ENCODE measurements at places on chromosomes 7 and 10.

DNA sequence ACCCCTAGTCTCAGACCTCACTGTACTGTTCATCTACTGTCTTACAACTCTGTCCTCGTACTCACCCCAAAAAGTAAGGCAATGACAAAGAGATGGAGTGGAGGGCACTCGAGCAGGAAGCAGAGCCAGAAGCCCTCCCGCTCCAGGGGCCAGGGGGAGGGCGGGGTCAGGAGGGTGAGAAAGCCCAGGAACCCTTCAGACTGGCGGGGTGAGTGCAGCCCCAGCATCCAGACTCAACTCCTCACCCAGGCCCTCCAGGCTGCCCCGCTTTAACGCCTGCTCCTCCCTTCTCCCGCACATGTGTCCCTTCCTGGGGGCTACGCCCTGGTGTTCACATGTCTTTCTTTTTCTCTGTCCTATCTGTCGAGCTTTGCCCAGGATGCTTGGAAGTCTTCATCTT, 66.1 kb downstream of the CALML3 start:
- DNase-seq = no peak

DNA sequence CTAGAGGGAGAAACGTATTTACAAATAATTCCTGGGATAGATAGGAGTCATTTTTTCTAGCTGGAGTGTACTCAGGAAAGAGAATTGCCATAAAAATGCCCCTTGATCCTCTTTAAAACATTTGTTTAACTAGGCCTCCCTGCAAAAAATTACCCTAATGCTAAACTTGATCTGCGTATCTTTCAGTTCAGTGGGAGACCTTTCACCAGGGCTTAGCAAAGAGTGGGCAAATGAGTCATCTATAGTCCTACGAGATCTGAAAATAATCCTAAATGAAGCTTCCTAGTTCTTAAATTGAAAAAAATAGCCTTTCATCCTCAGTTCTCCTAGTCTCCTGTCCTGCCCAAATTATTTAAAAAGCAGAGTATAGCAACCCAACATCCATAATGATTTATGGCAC, 198.6 kb upstream of the FRMD4A start:
- DNase-seq = no peak

DNA sequence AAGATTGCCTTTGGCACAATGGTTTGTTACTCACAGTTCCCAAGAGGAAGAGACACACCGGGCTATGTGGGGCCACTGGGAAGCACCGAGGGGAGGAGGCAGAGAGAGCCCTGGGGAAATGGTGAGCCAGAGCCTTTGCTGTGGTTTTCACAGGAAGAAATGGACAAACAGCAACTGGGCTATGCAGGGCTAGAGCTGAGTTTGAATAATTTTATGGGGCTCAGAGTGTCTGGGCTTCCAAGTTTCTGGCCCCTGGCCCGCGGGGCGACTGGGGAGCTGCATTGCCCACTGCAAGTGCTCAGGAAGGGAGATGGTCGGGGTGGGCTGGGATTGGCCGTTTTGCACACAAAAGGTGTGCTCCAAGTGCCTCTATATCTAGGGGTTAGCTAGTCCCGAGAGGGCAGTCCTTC, 92.6 kb downstream of the CHST15 start:
- DNase-seq = no peak

GRCh38 chr10:112649006-112649821, 202.2 kb downstream of the VTI1A start:
- DNase-seq = no peak

DNA sequence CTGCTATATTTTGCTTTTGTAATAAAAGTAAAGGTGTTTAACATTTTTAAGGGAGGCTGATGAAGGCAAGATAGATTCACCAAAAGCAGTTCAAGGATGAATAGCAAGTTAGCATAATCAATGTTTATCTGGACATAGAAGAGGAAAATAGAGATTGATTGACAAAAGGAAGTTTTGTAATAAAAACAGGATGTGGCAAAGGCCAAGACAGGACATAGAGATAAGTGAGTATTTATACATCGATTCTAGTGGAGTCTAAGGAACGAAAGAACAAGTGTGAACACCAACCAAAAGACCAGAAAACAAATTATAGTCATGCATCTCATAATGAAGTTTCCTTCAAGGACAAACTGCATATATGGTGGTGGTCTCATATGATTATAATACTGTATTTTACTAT, 123.8 kb downstream of the CCDC71L start:
- DNase-seq = no peak

DNA sequence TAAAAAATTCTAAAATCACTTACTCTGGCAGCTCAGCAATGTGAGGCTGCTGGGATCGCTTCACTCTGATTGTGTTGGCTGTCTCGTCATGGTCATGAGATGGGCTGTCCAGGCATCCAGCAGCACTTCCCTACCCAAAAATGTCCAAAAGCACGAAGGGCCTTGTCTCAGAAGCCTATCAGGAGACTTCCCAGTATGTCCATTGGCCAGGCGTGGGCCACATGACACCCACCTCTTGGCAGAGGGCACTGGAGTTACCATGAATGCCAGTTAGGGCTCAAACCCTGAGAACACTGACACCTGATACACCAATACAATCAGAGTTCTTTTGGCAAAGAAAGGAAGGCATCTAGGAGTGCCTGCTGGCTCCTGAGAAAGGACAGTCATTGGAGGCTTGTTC, 27.0 kb upstream of the GLI3 start:
- DNase-seq = no peak

- no peak for DNase-seq
Observed at GRCh38 chr10:70664702-70665195, 7.6 kb upstream of the ADAMTS14 start.

GRCh38 chr7:15400440-15400839, 161.4 kb downstream of the AGMO start:
- no peak for DNase-seq

DNA sequence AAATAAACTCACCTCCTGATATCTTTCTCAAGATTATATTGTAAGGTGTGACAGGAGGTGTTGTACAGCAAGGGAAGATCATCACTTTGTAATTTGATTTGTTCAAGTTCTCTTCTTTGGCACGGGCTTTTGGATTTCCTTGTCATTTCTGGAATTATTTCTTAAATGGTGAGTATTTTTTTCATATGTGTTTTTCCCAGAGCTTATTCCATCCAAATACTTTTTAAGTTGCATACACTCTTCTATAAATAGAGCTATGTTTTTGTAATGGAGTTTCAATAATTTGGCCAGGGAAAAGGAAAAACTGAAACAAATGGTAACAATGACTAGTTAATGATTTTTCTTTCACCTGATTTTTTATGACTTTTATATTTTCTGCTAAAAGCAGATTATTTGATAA, 92.5 kb downstream of the CFAP58 start:
- no peak for DNase-seq

GRCh38 chr7:79555571-79555970, 102.1 kb upstream of the MAGI2 start:
- no peak for DNase-seq

GRCh38 chr10:11256896-11257295, 239.2 kb downstream of the CELF2 start:
- no peak for DNase-seq

GRCh38 chr10:110311357-110311949, 6.7 kb upstream of the SMNDC1 start:
- no peak for DNase-seq

DNA sequence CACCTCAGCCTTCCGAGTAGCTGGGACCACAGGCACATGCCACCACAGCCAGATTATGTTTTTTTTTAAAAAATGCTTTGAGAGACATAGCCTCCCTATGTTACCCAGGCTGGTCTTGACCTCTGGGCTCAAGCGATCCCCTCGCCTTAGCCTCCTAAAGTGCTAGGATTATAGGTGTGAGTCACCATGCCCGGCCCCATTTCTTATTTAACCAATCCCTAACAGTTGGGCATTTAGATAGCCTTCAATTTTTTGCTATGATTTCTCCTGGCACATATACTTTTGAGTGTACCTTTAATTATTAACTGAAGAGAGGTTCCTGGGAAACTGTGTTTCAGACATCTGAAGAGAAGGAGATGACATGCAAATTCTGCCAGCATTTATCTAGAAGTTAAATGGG, 22.6 kb upstream of the AUTS2 start:
- no peak for DNase-seq

GRCh38 chr10:117929327-117930067, 117.2 kb downstream of the RAB11FIP2 start:
- DNase-seq = no peak

DNA sequence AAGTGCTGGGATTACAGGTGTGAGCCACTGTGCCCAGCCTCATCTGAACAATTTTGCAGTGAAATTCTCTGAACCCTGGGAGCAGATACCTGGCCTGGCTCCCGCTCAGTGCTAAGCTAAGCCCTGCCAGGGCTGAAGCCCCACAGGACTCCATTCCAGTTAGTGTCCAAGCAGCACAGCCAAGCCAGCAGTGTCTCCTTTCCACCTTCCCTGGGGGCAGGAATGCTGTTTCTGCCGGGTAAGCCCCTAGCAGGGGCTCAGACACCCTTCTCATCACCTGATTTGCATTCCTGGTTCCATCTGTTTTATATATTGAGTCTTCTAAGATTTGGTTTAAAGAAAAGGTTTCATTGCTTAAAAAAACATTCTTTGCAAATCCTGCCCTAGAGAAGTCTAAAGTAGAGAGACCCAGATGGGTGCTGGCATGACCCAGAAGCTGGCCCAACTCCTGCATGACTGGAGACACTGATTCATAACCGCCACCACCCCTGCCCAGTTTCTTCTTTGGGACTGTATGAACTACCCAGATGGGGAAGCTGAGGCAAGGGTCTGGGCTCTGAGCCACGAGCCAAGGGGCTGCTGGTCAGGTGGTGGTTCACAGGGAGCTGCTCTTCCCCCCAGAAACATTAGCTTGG, 14.0 kb downstream of the SLC13A4 start:
- no peak for DNase-seq

GRCh38 chr7:101618207-101618839, 10.8 kb downstream of the MYL10 start:
- no peak for DNase-seq

- DNase-seq = no peak
Observed at GRCh38 chr10:32005050-32005449, 51.2 kb downstream of the KIF5B start.

- no peak for DNase-seq
Observed at GRCh38 chr7:117835016-117835664, 38.1 kb downstream of the CTTNBP2 start.

GRCh38 chr7:117250801-117251200, 72.1 kb downstream of the WNT2 start:
- no peak for DNase-seq

All from thoracic aorta (tissue), 2 donors.